ENCODE measurements at places on chromosomes 16 and 17. TPM values are rescaled to one million over a fixed set of nuclear protein-coding genes. Genes with fewer than 3 reads are reported as not detected.

The NPIPB6 gene
- 0.96 TPM for polyA plus RNA-seq

The CACNG3 gene
- polyA plus RNA-seq, result not detected

The NHLRC4 gene
- polyA plus RNA-seq, result 3.7 TPM

The GJC1 gene
- polyA plus RNA-seq, result 0.04 TPM

The TMEM231 gene
- 10.9 TPM for polyA plus RNA-seq

The GDPD3 gene
- 1.7 TPM for polyA plus RNA-seq

The HIRIP3 gene
- polyA plus RNA-seq, result 38.0 TPM

The CRHR1 gene
- polyA plus RNA-seq, result not detected

The SCARF1 gene
- 2.1 TPM for polyA plus RNA-seq

The TP53TG3C gene
- polyA plus RNA-seq, result 3.2 TPM

The FOXC2 gene
- 0.11 TPM for polyA plus RNA-seq
